RPMI7951 (cell line): ENCODE measurements at places on chromosomes 7 and 10.

DNA sequence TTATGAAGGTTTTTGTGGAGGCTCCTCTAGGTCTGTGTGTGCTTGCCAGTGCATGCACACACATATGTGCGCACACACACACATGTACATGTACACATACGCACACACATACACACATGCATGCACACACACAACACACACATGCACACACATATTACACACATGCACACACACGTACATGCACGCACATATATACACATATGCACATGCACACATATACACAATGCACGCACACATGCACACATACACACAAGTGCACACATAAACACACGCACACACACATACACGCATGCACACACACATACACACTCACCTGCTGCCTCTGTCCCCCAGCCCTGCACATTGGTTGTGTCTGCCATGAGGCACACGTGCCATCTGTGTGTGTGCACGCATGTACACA, 66.3 kb downstream of the NEURL1 start:
- DNase-seq = no peak

DNA sequence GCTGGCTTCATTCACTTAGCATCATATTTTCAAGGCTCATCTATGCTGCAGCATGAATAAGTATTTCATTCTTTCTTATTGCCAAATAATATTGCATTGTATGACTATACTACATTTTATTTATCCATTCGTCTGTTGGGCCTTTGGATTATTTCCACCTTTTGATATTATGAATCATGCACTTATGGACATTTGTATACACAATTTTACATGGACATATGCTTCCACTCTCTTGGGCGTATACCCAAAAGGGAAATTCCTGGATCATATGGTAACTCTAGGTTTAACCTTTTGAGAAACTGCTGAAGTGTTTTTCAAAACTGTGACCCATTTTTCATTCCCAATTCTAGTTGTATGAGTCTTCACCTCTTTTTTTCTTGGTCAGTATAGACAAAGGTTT, 80.3 kb upstream of the GNAI1 start:
- no peak for DNase-seq

- no peak for DNase-seq
These were observed 612.9 kb downstream of the SORCS1 start for GRCh38 chr10:106551501-106552062.

DNA sequence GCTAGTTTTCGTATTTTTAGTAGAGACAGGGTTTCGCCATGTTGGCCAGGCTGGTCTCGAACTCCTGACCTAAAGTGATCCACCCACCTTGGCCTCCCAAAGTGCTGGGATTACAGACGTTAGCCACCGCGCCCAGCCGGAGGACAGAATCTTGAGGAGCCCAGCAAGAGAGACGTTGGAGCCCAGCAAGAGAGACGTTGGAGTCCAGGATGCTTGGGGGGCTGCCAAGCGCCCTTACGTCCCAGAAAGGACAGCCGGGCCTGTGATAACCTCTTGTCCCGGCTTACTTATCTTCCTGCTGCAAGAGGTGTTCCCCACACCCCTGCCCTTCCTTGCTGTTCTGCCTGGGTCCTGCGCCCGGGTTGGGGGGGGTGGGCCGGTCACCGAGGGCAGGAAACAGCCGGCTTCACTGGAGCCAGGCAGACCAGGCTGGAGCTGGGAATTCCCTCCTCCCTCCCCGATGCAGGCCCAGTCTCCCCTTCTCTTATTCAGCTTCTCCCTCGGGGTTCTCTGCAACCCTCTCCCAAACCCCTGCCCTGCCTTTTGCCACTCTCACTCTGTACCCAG, 1.9 kb upstream of the EPHB4 start:
- no peak for DNase-seq

DNA sequence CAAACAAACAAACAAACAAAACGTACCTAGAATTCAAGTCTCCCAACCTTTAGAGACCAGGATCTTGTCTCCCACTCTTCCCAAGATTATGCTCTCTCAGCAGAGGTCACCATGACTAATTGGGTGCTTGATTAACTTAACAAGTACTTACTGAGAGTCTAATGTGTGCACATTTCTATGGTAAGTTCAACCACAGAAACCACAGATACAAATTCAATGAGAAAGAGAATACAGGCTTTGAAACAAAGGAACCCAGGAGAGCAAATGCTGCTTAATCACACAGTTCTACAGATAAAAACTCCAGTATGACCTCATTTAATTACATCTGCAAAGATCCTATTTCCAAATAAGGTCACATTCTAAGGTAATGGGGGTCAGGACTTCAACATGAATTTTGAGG, 142.8 kb downstream of the DNAJC1 start:
- DNase-seq = peak; percentile 30

DNA sequence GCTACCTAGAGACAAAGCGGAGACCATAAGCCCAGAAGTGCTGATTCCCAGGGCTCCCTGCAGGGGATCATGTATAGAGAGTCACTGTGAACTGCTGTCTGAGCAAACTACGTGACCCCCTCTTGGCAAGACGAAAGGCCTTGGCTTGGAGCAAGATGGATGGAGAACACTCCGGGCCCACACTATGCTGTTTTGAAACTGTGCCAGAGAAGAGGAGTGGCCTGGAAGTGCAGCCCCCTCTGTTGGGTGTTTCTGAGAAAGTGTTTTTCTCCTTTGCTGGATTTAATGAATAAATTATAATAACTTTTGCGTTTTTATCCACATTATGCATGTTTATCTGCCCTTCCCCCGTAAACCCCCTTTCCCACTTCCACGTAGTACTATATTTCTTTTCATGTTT, 639.3 kb upstream of the GALNT17 start:
- DNase-seq = no peak

DNA sequence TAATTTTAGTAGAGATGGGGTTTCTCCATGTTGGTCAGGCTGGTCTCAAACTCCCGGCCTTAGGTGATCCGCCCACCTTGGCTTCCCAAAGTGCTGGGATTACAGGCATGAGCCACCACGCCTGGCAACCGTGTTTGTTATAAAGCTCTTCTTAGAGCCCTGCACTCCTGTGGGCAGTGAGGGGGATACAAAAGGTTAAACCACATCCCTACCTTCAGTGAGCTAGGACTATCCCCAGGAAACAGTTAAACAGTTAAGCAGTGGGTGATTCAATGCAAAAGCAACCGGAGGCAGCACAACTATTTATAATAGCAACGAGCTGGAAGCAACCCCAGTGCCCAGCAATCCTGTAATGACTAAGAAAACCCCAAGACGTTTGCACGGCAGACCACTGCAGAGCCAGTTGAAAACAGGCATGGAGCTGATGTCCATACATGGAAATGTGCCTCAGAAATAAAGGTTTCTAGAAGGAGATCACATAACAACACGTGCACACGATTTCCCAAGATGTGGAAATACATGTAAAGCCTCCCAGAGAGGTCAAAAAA, 107.2 kb upstream of the LYZL2 start:
- peak; percentile 100 for DNase-seq

GRCh38 chr10:60827791-60828488, 49.7 kb downstream of the CDK1 start:
- peak; percentile 66 for DNase-seq

GRCh38 chr10:84159076-84159685, 14.4 kb upstream of the GPR15LG start:
- DNase-seq = no peak

- no peak for DNase-seq
These were observed 102.1 kb downstream of the AUTS2 start for GRCh38 chr7:69700331-69700730.

- DNase-seq = peak; percentile 46
These were observed 181.3 kb downstream of the RNLS start for GRCh38 chr10:88401671-88402347.

DNA sequence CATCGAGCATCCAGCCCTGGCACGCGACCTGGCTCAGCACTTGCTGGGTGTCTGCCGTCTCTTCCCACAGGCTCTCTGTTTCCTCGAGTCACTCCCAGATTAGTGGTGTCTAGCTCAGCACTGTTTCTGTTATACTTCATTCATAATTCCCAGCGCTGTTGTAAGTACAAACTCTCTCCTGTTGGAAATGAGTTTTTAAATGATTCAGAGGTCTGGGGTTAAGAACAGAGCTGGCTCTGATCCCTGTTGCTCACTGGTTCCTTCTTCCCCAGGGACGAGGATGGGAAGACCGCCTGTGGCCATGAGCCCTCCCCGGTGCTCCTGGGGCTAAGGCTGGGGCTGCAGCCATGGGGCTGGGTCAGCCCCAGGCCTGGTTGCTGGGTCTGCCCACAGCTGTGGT, 17.3 kb upstream of the C10orf95 start:
- no peak for DNase-seq

DNA sequence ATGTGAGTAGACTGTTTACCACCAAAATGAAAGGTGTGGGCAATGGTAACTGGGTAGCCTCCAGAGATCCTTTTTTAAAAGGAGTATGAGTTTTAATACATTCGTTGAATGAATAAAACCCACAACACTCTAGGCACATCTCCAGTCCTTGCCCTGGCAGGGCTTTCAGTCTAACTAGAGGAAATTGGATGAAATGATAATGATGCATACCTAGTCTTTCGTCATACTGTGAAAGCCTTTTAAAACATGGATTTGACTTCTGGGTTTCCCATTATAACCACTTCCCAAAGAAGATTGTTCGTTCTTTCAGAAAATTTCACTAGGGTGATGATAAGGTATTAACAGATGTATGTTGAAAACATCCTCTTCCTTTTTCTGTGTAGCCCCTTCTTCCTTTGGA, 110.8 kb downstream of the REEP3 start:
- no peak for DNase-seq

DNA sequence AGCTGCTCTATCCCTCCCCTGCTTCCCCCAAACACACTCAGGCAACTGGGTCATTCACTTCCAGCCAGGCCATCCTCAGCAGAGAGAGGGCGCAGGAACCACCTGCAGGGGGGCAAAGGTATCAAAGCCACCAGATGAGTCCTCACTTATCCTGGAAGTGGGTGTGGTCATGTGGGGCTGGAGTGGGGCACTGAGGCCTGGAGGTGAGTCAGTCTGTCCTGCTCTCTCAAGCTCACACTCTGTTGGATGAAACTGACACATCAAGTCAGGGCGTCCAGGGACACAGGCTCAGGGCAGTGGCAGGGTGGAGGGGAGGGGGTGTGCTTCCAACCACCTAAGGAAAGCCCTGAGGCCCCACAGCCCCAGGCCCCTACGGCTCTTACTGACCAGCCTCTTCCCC, 8.0 kb upstream of the ELFN1 start:
- no peak for DNase-seq

DNA sequence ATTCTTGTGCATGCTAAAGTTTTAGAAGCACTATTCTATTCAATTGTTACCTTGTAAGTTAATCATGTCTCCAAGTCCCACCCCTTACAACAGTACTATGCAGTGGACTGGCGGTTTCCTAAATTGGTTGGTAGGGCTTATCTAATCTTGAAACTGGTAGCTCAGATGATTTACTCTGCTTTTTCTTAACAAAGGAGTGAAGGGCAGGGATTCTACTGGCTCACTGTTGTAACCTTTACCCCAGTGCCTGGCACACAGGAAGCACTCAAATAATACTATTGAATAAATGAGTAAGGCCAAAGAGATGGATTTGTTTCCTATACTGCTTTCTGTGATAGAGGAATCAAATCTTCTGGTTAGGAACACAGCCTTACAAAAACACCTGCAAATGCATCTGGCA, 46.0 kb upstream of the CYCS start:
- no peak for DNase-seq

GRCh38 chr10:124641282-124642087, 102.7 kb downstream of the FAM53B start:
- peak; percentile 70 for DNase-seq

DNA sequence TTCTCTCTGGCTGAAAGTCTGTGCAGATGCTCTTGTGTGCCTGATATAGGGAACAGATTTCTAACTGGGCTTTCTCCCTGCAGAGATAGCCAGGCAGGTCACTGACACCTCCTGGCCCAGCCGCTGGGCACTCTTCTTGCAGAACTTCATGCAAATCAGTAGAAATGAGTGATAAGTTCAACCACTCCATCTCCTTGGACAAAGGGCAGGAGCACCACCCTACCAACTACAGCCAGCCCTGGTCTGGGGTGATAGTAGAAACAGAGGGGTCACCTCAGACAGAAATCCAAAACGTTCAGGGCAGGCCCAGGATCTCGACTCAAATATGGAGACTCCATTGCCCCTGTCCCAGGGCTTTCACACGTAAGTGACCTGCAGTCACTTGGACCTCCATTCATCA, 917.8 kb upstream of the ZNF722 start:
- DNase-seq = no peak

GRCh38 chr7:156151078-156151477, 338.8 kb upstream of the SHH start:
- DNase-seq = no peak

DNA sequence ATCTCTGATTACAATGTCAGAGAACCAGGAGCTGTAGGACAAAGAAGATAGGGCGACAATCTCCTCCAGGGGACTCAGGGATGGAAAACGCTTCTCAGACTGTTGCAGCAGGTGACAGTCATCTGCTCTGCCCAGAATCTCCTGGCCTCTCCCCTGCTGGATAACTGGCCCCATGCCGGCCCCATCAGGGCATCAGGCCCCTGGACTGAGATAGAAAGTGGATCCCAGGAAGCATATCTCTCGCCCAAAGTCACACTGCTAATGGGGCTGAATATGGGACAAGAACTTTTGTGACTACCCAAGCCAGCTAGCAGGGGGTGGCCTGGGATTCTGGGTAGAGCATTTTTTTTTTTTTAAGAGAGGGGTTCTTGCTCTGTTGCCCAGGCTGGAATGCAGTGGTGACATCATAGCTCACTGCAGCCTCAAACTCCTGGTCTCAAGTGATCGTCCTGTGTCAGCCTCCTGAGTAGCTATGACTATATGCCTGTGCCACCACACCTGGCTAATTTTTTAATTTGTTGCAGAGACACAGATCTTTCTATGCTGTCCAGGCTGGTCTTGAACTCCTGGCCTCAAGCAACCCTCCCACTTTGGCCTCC, 20.5 kb upstream of the MLXIPL start:
- no peak for DNase-seq

GRCh38 chr10:118993214-118993613, 36.3 kb upstream of the NANOS1 start:
- DNase-seq = no peak

DNA sequence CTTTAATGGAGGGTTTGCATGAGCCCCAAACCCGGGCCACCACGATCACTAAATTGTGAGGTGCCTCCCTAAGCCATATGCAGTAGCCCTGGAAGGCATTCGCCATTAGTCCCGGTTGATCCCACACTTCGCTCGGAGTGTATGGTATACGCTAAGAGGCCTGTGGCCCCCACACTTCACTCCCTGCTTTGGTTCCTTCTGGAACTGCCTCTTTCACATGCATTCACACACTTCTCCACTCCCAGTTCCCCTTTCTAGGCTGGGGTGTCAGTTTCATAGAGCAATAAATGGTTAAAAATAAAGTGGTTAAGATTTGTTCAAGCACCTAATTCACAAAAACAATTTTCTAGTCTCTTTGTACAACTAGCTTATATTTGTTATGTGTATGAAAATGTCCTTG, 212.1 kb upstream of the KCND2 start:
- no peak for DNase-seq

- peak; percentile 61 for DNase-seq
These were observed 215.1 kb upstream of the FRMD4A start for GRCh38 chr10:14545827-14546226.
